ENCODE measurements at places on chromosomes 11 and 22.

DNA sequence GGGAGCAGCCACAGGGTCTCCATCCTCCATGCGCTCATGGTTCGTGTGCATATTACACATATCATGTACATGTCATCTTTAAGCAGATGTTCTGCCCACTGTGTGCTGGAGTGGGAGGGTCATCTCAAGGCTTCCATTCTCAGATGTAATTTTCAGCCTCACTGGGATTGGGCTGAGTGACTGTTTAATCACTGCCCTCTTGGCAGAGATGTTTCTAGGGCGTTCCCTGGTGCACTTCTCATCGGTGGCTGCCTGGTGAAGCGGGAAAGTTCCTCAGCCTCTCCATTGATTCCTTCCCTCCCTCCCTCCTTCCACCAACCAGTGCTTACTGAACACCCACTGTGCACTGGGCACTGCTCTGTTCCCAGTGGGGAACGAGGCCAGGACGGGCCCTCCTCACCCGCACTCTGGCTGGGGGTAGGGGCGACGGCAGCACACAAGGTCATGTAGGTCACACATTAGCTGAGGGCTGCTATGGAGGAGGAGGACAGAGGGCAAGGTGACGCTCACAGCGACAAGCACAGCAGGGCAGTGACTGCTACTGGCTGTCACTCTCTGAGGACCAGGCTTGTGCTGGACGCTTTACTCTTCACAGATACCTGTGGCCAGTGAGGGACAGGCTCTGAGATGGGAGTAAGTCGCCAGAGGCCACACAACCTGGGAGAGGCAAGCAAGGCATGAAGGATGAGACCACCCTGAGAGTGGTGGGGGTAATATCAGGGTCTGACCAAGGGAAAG is 22.9 kb downstream of the GNAZ start:
- DNase-seq, result no peak

- no peak for DNase-seq
Observed at GRCh38 chr11:78425399-78426070, 7.9 kb upstream of the GAB2 start.

DNA sequence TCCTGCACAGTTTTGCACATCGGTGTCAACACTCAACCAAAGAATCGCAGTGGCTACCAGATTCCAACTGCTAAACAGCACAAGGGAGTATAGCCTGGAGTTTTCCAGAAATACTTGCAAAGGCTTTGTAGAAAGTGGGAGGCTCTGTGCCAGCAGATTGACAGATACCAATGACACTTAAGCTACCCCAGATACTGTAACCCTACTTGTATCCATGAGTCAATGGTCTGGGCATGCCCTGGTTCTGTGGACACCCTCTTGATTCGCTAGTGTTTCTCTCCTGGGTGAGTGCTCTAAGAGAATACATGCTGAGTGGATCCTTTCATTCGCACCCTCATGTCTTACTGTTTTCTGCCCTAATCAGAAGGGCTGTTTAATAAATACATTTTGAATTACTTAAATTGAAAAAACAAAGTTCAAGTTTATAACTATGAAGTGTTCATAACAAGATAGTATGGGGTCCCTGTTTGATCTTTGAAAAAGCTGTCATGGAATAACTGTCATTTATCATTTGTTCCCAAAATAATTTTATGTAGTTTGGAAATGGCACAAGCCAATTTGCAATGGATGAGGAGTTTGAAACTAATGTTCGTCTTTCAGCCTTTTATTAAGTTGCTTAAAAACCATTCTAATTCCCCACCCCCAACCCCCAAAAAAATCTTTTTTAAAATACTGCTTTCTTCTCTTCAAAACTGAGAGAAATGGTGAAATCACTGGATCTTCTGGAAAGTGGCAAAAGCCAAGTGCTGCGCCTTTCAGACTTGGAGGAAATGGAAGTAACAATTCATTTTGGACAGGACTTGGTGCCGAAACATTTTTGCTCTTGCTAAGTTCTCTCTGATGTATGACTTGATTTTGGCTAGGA is 600.5 kb upstream of the TENM4 start:
- DNase-seq, result no peak

GRCh38 chr11:36122671-36123070 is 166.6 kb downstream of the COMMD9 start:
- DNase-seq, result no peak

DNA sequence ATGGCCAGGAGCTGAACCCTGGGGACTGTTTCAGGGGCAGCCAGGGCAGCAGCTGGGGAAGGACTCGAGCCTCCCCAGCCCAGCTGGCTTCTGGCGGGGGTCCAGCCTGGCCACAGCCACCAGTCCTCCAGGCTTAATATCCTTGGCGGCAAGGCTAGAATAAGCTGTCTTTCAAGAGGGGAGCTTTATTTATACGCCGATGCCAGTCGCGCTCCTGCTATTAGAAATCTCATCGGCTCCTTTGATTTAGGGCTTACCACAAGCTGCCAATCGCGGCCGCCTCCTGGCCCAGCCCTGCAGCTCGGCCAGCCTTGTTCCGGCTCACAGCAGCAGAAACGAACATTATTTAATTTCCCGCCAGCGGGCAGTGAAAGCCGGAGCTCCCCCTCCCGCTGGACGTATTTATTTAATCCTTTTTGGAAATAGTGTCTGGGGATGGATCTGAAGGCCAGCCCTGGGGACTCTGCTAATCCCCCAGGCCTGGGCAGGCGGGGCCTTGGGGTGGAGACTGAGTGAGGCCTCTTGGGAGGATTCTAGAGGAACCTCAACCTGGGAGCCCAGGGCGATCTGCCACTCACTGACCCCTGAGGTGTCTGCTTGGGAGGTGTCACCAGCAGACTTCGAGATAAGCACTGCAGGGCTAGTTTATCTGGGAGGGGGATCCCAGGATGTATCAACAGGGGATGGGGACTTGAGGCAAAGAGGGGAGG is 363.1 kb downstream of the MN1 start:
- no peak for DNase-seq

GRCh38 chr22:49432211-49432896 is 395.3 kb downstream of the BRD1 start:
- no peak for DNase-seq

DNA sequence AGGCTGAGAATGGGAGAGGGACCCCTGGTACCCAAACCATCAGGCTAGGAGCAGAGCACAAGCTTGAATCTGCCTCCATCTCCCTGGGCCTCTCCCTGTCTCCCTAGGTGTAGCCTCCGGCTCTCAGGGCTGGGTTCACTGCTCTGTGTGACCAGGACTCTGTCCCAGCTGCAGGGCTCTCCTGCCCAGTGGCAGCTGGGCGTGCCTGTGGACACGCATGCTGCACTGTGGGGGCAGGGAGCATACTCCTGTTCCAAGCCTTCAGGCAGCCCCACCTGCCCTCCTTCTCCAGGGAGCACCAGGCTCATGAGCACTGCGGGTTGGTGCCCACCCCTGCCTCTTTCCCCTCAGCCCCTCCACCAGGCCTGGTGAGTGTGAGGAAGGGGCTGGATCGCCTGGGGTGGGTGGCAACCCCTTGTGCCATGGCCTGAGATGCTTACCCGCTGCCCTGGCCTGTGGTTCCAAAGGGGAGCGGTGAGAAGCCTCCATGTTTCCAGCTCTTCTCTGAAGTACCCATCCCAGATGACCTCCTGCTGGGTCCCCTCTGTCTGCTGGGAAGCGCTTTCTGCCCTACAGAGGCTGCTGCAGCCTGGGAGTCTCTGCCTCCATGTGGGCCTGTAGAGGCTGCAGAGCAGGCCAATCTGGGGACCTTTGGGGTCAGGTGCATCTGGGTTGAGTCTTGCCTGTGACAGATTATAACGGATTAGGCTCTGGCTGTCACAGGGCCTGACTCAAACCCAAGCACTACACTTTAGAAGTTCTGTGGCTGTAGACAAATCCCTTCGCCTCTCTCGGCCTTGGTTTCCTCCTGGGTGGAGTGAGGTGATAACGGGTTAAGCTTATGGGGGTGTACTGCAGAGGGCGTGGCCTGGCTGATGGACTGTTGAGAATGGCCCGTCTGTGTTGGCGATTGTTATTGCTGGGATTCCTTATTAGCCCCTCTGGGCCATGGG is 43.7 kb downstream of the WNT11 start:
- DNase-seq, result no peak

GRCh38 chr22:27133019-27133431 is 475.6 kb downstream of the MIAT start:
- DNase-seq, result no peak

GRCh38 chr11:3375552-3375951 is 3.4 kb downstream of the ZNF195 start:
- no peak for DNase-seq

DNA sequence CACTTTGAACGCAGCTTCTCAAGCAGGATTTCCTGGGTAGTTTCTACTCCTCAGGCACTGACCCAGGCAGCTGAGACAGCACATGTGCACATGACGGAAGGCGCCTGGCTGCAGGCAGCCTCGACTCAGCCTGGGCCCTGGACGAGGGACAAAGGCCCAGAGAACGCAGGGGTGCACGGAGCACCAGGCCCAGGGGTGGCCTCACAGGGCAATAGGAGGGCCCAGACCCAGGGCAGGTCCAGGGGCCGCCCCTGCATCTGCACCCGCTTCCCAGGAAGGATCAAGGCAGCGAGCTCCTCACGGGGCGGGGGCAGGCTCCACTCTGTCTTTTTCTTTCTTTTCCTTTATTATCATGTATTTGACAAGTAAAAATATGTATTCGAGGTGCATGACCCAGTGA is 208.4 kb downstream of the BRD1 start:
- no peak for DNase-seq

- no peak for DNase-seq
Observed at GRCh38 chr22:40128989-40129388, 48.7 kb upstream of the TNRC6B start.

Measured in activated naive CD8-positive, alpha-beta T cell treated with anti-CD3 and anti-CD28 coated beads, Interleukin-2, amount 50 U/mL, for 16 hours (primary cell).